ENCODE measurements at places on chromosomes 4 and X.

GRCh38 chr4:128668566-128668965 lies 140.9 kb upstream of the JADE1 start:
- no peak for DNase-seq

- DNase-seq = no peak
These were observed 56.6 kb downstream of the PPM1K start for GRCh38 chr4:88227734-88228133.

GRCh38 chr4:186723292-186724057 lies at the start of gene FAT1:
TSS of gene FAT1 (minus strand) at chr4:186723856. CDS start at chr4:186709827, 14,029 bp downstream.
- no peak for DNase-seq

DNA sequence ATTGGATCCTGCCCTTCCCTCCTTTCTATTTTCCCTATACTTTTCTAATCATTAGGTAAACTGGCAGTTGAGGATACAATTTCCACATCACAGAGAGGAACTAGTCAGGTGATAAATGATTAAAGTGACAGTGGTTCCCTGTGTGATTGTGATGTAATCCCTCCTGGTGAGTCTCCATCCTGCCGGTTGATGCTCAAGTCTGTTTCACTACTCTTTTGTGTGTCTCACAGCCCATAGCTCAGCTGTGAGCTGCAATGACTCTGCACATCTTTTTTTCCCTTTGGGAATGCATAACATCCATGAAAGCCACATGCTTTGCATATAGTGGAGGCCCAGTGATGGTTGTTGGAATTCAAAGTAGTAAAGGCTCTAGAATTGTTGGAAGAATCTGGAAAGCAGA lies 60.4 kb downstream of the CCNI start:
- no peak for DNase-seq

DNA sequence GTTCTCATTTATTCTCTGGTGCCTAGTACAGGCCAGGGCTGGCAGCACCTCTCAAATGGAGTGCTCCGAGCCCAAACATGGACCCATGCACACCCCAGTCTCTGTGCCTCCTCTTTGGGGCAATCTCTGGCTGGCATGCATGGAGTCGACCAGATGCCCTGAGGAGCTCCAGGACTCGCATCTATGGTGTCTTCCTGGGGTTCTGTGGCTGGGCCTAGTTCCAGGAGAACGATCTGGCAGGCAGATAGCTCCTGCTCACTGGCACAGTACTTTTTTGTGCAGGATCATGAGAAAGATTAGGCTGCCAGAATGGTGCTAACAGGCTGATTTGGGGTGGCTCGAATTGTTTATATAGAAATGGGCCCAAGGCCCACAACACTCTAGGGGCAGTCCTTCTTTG lies 72.0 kb upstream of the PJA1 start:
- no peak for DNase-seq

GRCh38 chr4:23654791-23655190 lies 235.1 kb downstream of the PPARGC1A start:
- no peak for DNase-seq

- no peak for DNase-seq
These were observed 36.7 kb upstream of the GUCY1A1 start for GRCh38 chr4:155629956-155630355.

DNA sequence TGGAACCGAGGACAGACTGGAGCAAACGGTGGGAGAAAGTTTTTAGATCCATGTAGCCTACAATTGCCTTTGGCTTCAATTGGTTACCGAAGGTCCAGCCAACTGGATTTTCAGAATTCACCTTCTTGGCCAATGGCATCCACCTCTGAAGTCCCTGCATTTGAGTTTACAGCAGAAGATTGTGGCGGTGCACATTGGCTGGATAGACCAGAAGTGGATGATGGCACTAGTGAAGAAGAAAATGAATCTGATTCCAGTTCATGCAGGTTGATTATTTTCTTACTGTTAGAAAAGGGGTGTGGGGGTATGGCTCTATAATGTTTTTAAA lies 702 bp downstream of the KLHL5 start:
- DNase-seq = no peak

All from stimulated activated CD4-positive, alpha-beta T cell treated with anti-CD3 and anti-CD28 coated beads, TNF-alpha, amount 100 ng/mL, for 48 hours (primary cell).